Tibial nerve (tissue), 4 donors: ENCODE measurements at places on chromosomes 5 and 9. TPM values are rescaled to one million over a fixed set of nuclear protein-coding genes. Genes with fewer than 3 reads are reported as not detected.

GALT gene
- total RNA-seq = 38.5 TPM

BNC2 gene
- total RNA-seq = 89.6 TPM

PWWP2A gene
- 51.6 TPM for total RNA-seq

COQ4 gene
- 63.3 TPM for total RNA-seq

IGFBPL1 gene
- 0.60 TPM for total RNA-seq

DNAI1 gene
- 0.66 TPM for total RNA-seq

FAM78A gene
- total RNA-seq = 2.5 TPM

PCSK1 gene
- 0.42 TPM for total RNA-seq

CD14 gene
- total RNA-seq = 81.0 TPM

ADCY2 gene
- total RNA-seq = 8.8 TPM

PCDHGA4 gene
- total RNA-seq = 6.7 TPM

PCDHGA2 gene
- total RNA-seq = 20.4 TPM

GDF9 gene
- total RNA-seq = 0.60 TPM

SLC12A2 gene
- total RNA-seq = 87.9 TPM

LRRC19 gene
- not detected for total RNA-seq

SPAAR gene
- total RNA-seq = 9.6 TPM

ORM2 gene
- total RNA-seq = not detected

CMBL gene
- total RNA-seq = 5.7 TPM

HSPA4 gene
- 43.9 TPM for total RNA-seq

CDC20B gene
- not detected for total RNA-seq

BARHL1 gene
- not detected for total RNA-seq

TMOD1 gene
- total RNA-seq = 30.0 TPM

EQTN gene
- total RNA-seq = 2.7 TPM
